ENCODE measurements at places on chromosomes 13 and 19.

- no peak for DNase-seq
These were observed 420.4 kb downstream of the NDFIP2 start for GRCh38 chr13:79901336-79901735.

DNA sequence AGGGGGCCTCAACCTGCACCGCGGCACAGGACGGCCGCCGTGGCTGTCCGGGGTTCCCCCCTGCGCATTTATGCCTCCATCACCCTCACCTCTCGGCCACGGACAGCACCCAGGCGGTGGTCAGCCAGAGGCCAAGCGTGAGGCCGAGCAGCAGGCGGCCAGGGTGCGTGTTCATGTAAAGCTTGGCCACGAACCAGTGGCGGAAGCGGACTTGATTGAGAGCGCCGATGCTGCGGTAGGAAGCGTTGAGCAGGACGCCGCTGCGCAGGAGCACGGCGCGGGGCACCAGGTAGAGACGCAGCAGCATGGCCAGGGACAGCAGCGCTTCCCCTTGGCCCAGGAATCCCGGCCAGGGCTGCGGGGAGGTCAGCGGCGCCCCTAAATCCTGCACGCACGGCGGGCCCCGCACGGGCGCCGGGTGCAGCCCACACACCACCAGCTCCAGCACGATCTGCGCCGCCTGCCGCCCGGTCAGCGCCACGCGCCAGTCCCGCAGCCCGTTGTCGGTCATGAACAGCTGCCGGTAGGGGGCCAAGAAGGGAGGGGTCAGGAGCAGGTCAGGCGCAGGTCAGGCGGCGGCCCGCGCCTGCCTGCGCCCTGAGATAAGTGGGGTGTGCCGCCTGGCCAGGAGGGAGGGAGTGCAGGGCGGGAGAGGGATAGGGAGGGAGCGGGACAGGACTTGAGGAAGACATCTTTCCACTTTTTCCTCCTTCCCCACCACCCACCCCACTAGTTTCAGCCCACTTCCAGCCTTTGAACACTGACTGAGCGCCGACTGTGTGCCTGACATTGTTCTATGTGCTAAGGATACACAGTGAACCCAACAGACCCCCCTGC, 6.5 kb downstream of the KCNN4 start:
- no peak for DNase-seq

- no peak for DNase-seq
These were observed 1153.0 kb downstream of the SLITRK5 start for GRCh38 chr13:88824218-88824617.

GRCh38 chr13:37884674-37885073, 15.1 kb upstream of the TRPC4 start:
- DNase-seq = no peak

Measured in activated CD4-positive, alpha-beta T cell treated with anti-CD3 and anti-CD28 coated beads for 24 hours (primary cell).